ENCODE measurements at places on chromosomes 6 and 20. TPM values are rescaled to one million over a fixed set of nuclear protein-coding genes. Genes with fewer than 3 reads are reported as not detected.

DNA sequence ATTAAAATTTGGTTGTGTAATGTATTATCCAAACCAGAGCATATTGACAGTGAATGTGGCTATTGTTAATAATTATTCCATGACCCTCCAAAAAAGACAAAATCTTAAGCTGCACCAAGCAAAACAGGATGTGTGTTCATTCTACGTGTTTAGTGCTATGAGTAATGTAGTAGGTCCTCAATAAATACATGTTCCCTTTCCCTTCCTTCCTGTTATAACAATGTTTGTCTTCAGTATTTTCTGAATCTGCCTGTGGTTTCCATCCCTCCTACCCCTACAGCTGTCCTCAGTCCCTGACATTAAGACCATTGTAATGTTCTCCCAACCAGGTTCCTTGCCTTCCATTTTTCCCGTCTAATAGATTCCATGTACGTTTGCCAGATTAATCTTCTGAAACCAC, 163.8 kb downstream of the AIG1 start:
- no peak for DNase-seq

GRCh38 chr6:166004471-166004870, 163.2 kb downstream of the TBXT start:
- no peak for DNase-seq

GRCh38 chr6:50147371-50147770, 97.6 kb upstream of the DEFB112 start:
- DNase-seq, result no peak

GRCh38 chr6:6565488-6565887, 23.0 kb upstream of the LY86 start:
- DNase-seq, result no peak

- no peak for DNase-seq
These were observed 19.1 kb downstream of the EPB41L2 start for GRCh38 chr6:131043902-131044447.

Gene SH3BGRL2
- 30.8 TPM for total RNA-seq
